ENCODE measurements at places on chromosomes 12 and 14.

DNA sequence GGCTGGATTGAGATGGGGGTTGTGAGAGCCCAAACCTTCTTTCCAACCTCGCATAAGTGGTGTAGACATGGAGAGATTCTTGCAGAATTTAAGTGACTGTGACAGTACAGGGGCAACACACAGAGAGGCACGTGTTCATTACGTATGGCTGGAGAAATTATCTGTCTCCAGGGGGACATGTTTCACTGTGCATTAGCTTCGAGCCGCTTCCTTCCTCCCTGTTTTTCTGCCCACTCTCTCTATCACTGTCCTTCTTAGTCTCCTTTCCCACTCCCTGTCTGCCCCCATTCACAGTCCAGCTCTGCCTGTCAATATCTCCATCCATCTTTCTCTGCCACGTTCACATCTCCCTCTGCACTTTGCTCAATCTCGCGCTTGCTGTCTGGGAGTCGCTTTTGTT is 11.5 kb upstream of the C14orf93 start:
- DNase-seq: no peak

- DNase-seq: no peak
These were observed 332.6 kb upstream of the TMEM132C start for GRCh38 chr12:127934409-127934808.

DNA sequence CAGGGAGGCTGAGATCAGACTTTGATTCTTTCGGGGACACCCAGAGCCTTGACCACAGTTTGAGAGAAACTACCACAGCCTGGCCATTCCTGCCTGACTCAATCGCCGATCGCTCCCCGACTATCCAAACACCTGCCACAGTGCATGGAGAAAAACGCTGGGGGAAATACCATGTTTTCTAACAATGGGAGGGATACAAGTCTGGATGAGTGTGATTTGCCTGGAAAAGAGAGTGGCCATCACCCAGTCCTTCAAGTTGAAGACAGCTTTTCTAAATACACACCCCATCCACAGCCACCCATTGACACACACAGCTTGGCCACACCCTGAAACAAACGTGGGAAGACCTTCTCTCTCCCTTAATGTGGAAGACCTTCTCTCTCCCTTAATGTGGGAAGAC is 6.7 kb upstream of the VASH1 start:
- no peak for DNase-seq

DNA sequence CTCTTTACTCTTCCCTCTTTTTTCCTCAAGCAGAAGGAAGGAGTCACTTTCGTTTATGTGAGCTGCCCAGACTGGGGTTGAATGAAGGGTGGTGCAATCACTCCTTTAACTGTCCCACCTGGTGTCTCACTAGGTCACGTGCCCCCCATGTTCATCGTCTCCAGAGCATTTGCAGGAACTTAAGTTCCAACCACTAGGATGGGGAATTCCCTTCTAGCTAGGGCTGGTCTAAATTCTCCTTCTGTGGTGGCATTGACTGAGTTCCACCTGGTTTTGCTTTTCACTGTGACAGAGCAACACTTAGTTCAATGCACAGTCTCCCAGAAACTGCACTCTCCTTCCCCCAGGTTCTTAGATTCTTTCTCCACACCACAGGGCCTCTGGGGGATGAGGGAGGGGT is 9.5 kb downstream of the FANCM start:
- DNase-seq: no peak

GRCh38 chr14:37172936-37173614 is 669 bp upstream of the SLC25A21 start:
- DNase-seq: no peak

DNA sequence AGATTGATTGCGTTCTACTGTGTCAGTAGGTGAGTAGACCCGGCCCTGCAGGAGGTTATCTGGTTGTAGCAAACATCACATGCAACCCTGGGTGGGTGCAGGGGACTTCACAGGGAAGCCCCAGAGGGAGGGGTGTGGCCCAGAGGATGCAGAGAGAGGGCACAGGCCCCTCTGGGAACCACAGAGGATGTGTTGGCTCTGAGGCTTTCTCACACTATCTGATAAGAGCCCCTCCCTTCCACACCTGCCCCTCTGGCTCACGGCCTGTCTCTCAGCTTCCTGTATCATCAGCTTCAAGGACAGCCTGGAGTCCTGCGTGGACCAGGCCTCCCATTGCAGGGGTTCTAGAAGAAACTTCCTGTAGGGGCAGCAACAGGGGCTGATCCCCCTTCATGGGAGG is 101.9 kb downstream of the RIN3 start:
- no peak for DNase-seq

DNA sequence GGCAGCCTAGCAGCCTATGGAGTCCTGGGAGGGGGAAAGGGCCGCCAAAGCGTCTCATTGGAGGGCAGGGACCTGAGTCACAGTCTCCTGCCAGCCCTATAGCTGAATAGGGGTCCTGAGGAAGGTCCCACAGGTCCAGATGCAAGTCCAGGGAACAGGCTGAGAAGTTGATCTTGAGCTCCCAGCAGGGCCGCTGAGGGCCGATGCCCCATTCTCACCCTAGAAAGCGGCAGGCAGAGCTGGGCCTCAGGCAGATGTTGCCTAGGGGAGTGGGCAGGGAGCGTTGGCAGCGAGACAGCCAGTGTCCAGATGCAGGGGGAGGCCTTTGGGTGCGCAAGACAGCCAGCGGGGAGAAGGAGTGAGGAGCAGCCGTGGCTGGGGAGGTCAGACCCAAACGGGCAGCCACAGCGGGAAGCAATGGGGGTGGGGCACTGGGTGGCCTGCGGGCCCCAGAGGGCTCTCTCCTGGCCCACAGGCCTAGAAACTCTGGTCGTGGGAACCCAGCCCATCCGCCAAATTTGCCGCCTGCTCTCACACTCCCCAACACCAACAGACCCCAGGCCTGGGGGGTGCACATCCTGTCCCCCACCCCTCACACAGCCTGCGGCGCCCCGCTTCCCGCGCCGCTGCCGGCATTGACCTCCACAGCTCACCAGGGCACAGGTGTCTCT is 1.1 kb downstream of the HDAC7 start:
- no peak for DNase-seq

GRCh38 chr14:90788031-90788430 is 28.2 kb downstream of the TTC7B start:
- no peak for DNase-seq

GRCh38 chr14:58547649-58548048 is 90.1 kb upstream of the DACT1 start:
- DNase-seq: no peak

GRCh38 chr14:91415794-91416743 is 1.6 kb downstream of the CCDC88C start:
- DNase-seq: no peak

DNA sequence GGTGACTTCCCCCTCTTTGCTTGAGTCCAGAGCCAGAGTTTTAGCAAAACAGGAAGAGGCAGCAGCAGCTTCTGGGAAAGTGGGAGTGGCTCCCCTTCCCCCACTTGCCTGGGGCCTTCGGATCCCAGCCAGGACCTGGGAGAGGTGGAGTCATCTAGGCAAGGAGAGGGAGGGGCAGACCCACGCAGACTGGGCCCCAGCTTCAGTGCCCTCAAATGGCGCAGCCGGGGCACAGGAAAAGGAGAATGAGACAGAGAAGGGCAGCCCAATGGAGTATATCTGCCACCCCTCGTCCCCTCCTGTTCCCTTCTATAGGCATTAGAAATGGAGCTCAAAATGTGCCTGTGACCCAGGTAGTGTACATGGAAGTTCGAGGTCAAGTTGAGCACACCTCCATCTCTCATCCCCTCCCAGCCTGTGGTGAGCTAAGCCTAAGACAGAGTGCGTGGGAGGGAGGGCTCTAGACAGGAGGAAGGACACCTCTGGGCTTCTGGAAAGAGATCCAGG is 9.3 kb upstream of the HDAC7 start:
- DNase-seq: peak; percentile 64

DNA sequence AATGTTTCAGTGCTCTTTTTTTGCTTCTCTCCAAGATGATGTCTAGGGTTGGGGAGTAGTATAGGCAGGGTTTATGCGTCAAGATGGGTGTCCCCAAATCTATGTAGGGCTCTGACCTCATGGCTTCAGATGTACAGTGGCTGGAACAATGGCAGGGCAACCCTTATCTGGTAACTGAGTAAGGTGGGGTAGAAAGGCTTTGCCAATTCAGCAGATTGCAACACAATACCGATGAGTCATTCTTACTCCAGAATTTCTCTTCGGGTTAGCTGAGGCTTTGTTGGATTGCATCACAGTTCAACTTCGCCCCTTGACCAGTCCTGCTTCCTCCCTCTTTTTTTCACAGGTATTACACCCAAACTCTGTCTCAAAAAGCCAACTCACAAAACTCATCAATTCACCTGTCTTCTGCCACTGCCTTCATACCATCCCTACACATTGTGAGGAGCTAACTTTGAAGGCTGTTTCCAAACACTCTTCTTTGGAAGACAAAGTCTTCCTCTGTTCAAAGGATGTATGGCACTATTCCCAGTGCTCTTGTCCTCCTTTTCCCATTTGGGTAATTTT is 190.2 kb upstream of the CNOT2 start:
- no peak for DNase-seq

- DNase-seq: no peak
These were observed 409.2 kb downstream of the IPO8 start for GRCh38 chr12:30286345-30286926.

GRCh38 chr14:75979071-75979571 is 2.7 kb downstream of the TGFB3 start:
- peak; percentile 62 for DNase-seq

- DNase-seq: no peak
These were observed 35.0 kb upstream of the PPM1A start for GRCh38 chr14:60214003-60214402.

DNA sequence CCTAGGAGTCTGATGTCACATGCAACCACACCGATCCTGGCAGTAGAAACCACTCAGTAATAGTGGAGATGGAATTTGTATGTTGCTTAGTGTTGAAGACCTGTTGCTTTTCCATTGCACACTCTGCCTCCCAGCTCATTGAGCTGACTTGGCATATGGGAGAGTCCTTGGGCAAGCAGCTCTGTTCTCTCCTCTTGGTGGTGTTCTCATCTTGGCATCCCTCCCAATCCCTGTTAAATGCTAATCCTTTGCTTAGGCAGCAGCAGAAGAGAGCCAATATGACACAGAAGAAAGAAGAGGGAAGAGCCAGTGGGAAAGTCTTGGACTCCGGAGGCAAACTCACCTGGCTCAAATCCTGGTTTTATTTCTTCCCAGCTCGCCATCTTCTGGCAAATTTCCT is 178.0 kb upstream of the CAND1 start:
- DNase-seq: no peak

DNA sequence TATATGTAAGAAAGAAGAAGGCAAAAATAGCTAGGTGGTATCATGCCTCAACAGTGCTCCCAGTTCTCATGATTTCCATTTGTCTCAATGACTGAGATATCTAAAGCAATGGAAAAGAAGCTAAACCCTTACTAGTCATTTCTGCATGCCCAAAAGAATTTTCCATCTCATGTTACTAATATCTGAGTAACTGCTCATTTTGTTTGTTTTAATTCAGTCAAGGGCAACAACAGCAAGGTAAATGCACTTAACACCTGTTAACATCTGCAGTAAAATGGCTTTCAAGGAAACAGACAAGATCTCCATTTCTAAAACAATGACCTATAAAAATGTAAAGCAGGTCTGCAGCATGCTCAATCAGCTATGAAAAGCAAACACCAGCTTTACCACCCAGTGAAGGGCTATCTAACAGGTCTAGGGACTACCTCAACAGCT is 19.4 kb upstream of the SELPLG start:
- DNase-seq: no peak

DNA sequence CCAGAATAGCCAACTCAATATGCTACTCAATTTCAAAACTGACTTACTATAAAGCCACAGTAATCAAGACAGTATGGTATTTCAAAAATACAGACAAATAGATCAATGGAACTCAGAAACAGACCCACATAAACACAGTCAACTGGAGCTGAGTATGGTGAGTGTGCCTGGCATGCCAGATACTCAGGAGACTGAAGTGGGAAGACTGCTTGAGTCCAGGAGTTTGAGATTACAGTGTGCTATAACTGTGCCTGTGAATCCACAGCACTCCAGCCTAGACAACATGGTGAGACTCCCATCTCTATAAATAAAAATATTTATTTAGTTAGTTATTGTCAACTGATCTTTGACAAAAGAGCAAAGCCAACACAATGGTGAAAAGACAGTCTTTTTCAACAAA is 81.8 kb downstream of the NUMB start:
- DNase-seq: no peak

- no peak for DNase-seq
These were observed 32.4 kb upstream of the ULK1 start for GRCh38 chr12:131862084-131862441.

GRCh38 chr14:35046751-35047536 is 872 bp downstream of the FAM177A1 start:
- DNase-seq: no peak

DNA sequence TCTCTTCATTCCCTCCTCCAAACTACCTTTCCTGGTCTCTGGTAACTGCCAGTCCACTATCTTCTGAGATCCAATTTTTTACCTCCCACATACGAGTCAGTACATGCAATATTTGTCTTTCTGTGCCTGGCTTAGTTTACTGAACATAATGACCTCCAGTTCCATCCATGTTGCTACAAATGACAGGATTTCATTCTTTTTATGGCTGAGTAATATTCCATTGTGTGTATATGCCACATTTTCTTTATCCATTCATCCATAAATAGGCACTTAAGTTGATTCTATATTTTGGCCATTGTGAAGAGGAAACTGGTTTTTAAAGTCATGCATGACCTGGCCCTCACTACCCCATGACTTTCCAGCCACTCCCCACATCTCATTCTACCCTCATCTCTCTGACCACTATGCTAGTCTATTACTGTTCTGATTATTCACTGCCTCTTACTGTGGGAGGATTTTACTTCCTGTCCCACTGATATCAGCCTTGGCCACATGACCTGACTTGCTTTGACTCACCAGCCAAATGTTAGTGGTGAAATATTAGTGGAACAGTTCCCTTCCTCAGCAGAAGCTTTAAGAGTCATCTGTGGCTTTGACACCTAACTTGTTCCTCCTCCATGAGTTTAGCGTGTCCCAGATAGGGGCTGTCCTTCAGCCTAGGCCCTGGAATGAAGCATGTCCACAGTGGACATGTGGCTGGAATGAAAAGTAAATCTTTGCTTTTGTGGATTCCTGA is 52.2 kb downstream of the GOLGA5 start:
- no peak for DNase-seq

- no peak for DNase-seq
These were observed 34.9 kb upstream of the ZNF740 start for GRCh38 chr12:53145383-53146260.
